Fibroblast of lung (primary cell): ENCODE measurements at places on chromosomes 11 and 22. TPM values are rescaled to one million over a fixed set of nuclear protein-coding genes. Genes with fewer than 3 reads are reported as not detected.

Gene IL18
- total RNA-seq, result 0.17 and 0.26 TPM in 2 replicates

Gene NTM
- total RNA-seq, result 9.2 and 28.6 TPM in 2 replicates

Gene PDGFB
- total RNA-seq, result under 0.01 TPM in 1 of 2 replicates, not detected in the other

Gene RFPL3
- not detected in 2 replicates for total RNA-seq

Gene PI4KA
- total RNA-seq, result 32.9 and 40.6 TPM in 2 replicates

Gene RELA
- 13.9 and 15.7 TPM in 2 replicates for total RNA-seq

Gene OR52E6
- total RNA-seq, result under 0.01 TPM in 1 of 2 replicates, not detected in the other

Gene P2RX6
- 4.6 and 17.8 TPM in 2 replicates for total RNA-seq

Gene BIK
- not detected in 2 replicates for total RNA-seq

Gene BAIAP2L2
- total RNA-seq, result 0.26 and 0.83 TPM in 2 replicates

DNA sequence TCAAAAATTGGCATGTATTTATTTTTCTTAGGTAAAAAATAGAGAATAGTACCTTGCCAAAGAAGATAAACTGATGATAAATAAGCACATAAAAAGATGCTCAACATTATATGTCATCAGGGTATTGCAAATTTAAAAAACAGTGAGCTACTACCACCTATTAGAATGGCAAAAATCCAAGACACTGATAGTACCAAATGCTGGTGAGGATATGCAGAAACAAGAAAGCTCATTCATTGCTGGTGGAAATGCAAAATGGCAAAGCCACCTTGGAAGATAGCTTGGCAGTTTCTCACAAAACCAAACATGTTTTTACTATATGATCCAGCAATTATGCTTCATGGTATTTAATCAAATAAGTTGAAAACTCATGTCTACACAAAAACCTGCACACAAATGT lies 46.4 kb upstream of the EED start:
- H3K27ac ChIP-seq, result no peak overlapping the region
- peaks cover 6% of the 10 kb centered on the region for H3K4me1 ChIP-seq
- H3K4me3 ChIP-seq, result no peak overlapping the region
- no peaks in the 10 kb centered on the region for H3K36me3 ChIP-seq
- no peaks in the 10 kb centered on the region for H3K27me3 ChIP-seq

GRCh38 chr22:38774496-38775166 lies 18.8 kb upstream of the SUN2 start:
- no peaks in the 10 kb centered on the region for H3K4me1 ChIP-seq
- H3K27ac ChIP-seq, result no peak overlapping the region
- no peak for DNase-seq
- no peak overlapping the region for H3K4me3 ChIP-seq
- no peaks in the 10 kb centered on the region for H3K36me3 ChIP-seq

DNA sequence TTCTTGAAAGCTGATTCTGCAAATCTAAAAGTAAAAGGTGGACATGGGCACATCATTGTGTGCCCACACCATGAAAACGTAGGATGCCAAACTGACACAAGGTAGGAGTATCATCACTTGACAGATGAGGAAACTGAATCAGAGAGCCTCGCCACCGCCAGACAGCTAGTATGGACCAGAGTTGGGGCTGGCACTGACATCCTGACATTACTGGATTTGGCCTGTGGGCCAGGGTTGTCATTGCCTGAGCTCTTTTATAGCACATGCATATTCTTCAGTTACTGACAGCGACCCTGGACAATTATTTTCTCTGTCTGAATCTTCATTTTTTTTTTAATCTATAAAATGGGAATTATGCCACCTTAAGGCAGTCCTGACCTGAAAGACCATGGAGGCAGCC lies 16.5 kb downstream of the USP35 start:
- no peaks in the 10 kb centered on the region for H3K27me3 ChIP-seq
- no peak for DNase-seq
- H3K36me3 ChIP-seq, result peaks cover 19% of the 10 kb centered on the region
- H3K27ac ChIP-seq, result no peak overlapping the region
- H3K4me3 ChIP-seq, result no peak overlapping the region

DNA sequence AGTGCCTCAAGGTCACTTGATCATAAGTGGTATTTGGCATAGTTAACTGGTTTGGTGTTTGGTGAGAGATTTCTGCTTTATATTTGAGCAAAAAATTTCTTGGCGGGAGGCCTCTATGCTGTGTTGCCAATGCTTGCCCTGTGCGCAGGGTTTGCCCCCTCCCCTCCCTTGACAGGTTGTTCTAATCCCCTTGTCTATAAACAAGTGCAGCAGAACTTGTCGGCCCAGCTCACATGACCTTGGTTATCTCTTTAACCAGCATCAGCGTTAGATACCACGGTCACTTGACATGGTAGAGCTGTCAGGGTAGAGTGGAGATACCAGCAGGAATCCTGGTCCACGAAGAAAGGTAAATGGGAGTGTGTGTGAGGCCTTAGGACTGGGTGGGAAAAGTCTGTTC lies 35.6 kb downstream of the MARK2 start:
- H3K27ac ChIP-seq, result no peak overlapping the region
- H3K36me3 ChIP-seq, result no peaks in the 10 kb centered on the region
- no peak overlapping the region for H3K4me3 ChIP-seq
- H3K4me1 ChIP-seq, result peaks cover 22% of the 10 kb centered on the region

DNA sequence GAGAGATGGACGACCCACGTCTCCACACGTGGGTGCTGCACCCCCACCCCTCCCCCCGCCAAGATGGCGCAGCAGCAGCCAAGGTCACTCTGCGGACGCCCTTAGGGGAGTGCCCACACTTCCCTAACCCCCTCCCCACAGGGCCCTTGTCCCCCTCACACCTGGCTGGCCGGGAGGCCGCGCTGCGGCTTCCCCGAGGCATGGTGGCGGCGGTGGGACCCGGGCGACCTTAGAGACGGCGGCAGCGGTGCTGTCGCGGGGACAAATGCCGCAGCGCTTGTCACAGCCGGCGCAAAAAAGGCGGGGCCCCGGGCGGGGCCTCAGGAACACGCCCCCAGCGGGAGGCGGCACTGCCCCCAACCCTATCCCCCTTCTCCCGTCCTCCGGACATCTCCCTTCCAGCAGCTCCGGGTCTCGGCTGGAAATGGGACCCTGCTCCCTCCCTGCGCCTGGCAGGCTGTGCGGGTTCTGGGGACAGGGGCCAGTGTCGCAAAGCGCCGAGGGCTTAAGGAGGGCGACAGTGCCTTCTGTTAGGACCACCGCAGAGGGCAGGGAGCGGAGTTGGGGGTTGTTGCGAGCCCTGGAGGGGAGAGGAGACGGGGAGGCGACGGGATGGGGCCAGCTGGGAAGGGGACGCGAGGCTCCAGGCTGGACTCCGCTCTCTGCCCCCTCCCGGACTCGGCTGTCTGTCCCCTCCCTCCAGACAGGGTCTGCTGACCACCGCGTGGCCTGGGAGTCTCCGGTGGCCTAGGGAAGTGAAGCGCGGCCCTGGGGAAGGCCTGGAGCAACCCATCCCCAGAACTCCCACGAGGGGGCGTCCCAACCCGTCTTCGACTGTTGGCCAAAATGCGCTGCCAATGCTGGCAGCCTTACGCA lies at the start of gene CHCHD10:
Gene CHCHD10 (minus strand): TSS at position 300 of the 876 bp plus-strand sequence. CDS start 98 bp downstream, at position 202.
- H3K36me3 ChIP-seq, result no peaks in the 10 kb centered on the region
- H3K27ac ChIP-seq, result no peak within 1 kb of the TSS
- peak; percentile 74 for DNase-seq
- H3K27me3 ChIP-seq, result no peaks in the 10 kb centered on the region

- H3K4me1 ChIP-seq, result no peaks in the 10 kb centered on the region
- peaks cover 22% of the 10 kb centered on the region for H3K36me3 ChIP-seq
- no peak for DNase-seq
- no peaks in the 10 kb centered on the region for H3K27me3 ChIP-seq
- no peak overlapping the region for H3K27ac ChIP-seq
These were observed 55.6 kb downstream of the ARFGAP3 start for GRCh38 chr22:42801252-42802080.

DNA sequence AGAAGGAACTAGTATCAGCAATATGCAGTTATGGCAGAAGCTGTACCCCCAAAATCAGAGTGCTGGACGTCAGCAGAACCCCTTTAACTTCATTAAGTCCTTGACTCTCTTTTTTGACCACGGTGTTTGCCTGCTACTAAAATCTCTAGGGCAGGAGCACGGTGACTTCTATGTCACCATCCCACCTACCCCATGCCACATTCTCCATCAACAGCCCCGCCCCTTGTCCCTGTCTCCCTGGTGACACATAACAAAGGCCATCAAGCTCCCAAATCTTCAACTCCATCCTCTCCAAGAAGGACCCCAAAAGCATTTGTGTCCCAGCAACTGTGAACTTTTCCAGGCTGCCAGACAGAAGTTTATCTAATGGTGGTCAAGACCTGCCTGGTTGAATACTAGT lies 894 bp downstream of the ADA2 start:
- H3K27ac ChIP-seq, result no peak overlapping the region
- no peak overlapping the region for H3K4me3 ChIP-seq
- DNase-seq, result no peak
- H3K4me1 ChIP-seq, result no peaks in the 10 kb centered on the region
- H3K27me3 ChIP-seq, result no peaks in the 10 kb centered on the region

DNA sequence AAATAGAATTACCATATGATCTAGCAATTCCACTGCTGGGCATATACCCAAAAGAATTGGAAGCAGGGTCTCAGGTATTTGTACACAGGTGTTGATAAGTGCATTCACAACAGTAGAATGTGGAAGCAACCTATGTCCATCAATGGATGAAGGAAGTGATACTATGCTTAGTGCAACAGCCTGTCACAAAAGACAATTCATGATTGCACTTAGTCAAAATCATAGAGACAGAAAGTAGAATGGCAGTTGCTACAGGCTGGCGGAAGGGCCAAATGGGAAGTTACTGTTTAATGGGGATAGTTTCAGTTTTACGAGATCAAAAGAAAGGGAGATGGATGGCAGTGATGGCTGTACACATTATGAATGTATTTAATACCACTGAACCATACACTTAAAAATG lies 42.0 kb downstream of the SGSM3 start:
- peaks cover 5% of the 10 kb centered on the region for H3K4me1 ChIP-seq
- H3K4me3 ChIP-seq, result no peak overlapping the region
- no peak overlapping the region for H3K27ac ChIP-seq
- peaks cover 36% of the 10 kb centered on the region for H3K36me3 ChIP-seq
- H3K27me3 ChIP-seq, result no peaks in the 10 kb centered on the region
- no peak for DNase-seq

GRCh38 chr11:88315015-88315414 lies 22.5 kb downstream of the CTSC start:
- H3K4me3 ChIP-seq, result no peak overlapping the region
- peaks cover 2% of the 10 kb centered on the region for H3K4me1 ChIP-seq
- no peaks in the 10 kb centered on the region for H3K27me3 ChIP-seq
- H3K36me3 ChIP-seq, result peaks cover 1% of the 10 kb centered on the region
- no peak overlapping the region for H3K27ac ChIP-seq
- no peak for DNase-seq

- no peaks in the 10 kb centered on the region for H3K36me3 ChIP-seq
- H3K27ac ChIP-seq, result no peak overlapping the region
- H3K4me3 ChIP-seq, result no peak overlapping the region
- peak; percentile 82 for DNase-seq
These were observed 32.6 kb upstream of the PICALM start for GRCh38 chr11:86101493-86101892.

- no peaks in the 10 kb centered on the region for H3K36me3 ChIP-seq
- H3K4me1 ChIP-seq, result no peaks in the 10 kb centered on the region
- no peak for DNase-seq
- H3K27ac ChIP-seq, result no peak overlapping the region
These were observed 16.7 kb downstream of the TECTA start for GRCh38 chr11:121117788-121118187.

GRCh38 chr11:14259878-14260277 lies 99.1 kb downstream of the RRAS2 start:
- peaks cover 2% of the 10 kb centered on the region for H3K27me3 ChIP-seq
- no peaks in the 10 kb centered on the region for H3K36me3 ChIP-seq
- H3K27ac ChIP-seq, result no peak overlapping the region
- DNase-seq, result no peak
- no peak overlapping the region for H3K4me3 ChIP-seq

GRCh38 chr11:14144934-14145333 lies 182.4 kb downstream of the SPON1 start:
- no peaks in the 10 kb centered on the region for H3K36me3 ChIP-seq
- H3K27ac ChIP-seq, result no peak overlapping the region
- H3K27me3 ChIP-seq, result no peaks in the 10 kb centered on the region
- H3K4me1 ChIP-seq, result no peaks in the 10 kb centered on the region
- DNase-seq, result no peak

- peak overlapping the region; percentile 14 for H3K27ac ChIP-seq
- no peaks in the 10 kb centered on the region for H3K27me3 ChIP-seq
- DNase-seq, result peak; percentile 86
- peaks cover 2% of the 10 kb centered on the region for H3K4me1 ChIP-seq
- H3K4me3 ChIP-seq, result no peak overlapping the region
These were observed 1945.3 kb upstream of the RAG2 start for GRCh38 chr11:38543311-38543710.

DNA sequence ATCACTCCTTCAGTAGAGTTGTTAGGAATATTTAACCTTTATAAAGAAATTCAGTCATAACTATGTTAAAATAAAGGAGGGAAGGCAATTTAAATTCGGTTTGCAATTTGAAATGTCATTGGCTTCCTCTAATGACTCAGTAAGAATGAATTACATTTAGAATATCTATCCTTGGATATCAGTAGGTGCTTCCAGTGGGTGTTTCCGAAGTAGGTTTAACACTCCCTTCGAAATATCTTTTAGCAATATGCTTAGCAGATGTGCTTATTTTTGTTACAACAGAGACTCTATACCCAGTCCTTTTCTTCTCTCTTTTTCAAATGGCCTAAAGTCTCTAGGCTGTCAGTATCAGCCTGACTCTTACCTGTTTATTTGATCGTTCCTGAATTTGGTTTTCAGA lies 103.7 kb upstream of the RASSF10 start:
- peaks cover 8% of the 10 kb centered on the region for H3K36me3 ChIP-seq
- H3K4me1 ChIP-seq, result peaks cover 15% of the 10 kb centered on the region
- H3K27ac ChIP-seq, result no peak overlapping the region
- H3K4me3 ChIP-seq, result no peak overlapping the region
- H3K27me3 ChIP-seq, result no peaks in the 10 kb centered on the region

- no peaks in the 10 kb centered on the region for H3K27me3 ChIP-seq
- H3K36me3 ChIP-seq, result no peaks in the 10 kb centered on the region
- H3K4me1 ChIP-seq, result peaks cover 4% of the 10 kb centered on the region
- H3K4me3 ChIP-seq, result no peak overlapping the region
- H3K27ac ChIP-seq, result no peak overlapping the region
- DNase-seq, result no peak
These were observed 72.0 kb downstream of the MICAL3 start for GRCh38 chr22:17952273-17952801.

DNA sequence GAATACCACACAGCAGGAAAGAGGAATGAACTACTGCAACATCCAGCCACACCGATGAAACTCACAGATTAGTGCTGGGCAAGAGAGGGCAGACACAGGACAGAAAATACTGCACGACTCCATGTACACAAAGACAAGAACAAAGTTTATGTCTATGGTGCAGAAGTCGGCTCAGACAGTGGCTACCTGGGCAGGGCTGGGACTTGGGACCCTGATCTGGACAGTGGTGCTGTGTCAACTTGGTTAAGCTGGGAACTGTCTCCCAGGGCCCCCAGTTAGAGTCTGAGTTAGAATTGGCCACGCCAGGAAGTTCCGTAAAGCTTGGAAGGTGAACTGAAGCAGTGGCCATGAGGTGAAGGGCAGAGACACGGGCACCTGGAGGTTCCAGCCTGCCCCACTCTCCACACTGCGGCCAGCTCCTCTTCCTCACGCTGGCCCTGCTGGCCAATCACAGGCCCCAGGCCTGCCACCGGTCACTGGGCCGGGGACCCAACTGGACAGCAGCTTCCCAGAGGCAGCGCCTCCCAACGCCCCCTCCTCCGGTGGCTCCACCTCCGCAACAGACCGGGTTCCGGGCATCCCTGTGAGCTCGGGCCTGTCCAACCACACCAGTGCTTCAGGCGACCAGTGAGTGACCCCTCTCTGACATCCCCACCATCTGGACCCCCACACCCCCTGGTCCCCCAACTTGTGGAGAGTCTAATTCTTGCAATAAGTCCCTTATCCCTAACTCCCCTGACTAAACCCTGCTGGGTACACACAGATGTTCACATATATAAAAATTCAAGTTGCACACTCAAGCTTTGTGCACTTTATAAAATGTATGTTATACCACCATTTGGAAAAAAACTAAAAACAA lies 93.7 kb downstream of the MICAL3 start:
- H3K4me1 ChIP-seq, result peaks cover 2% of the 10 kb centered on the region
- no peak overlapping the region for H3K4me3 ChIP-seq
- no peaks in the 10 kb centered on the region for H3K27me3 ChIP-seq
- no peak for DNase-seq
